ENCODE measurements at places on chromosomes 13 and 19.

DNA sequence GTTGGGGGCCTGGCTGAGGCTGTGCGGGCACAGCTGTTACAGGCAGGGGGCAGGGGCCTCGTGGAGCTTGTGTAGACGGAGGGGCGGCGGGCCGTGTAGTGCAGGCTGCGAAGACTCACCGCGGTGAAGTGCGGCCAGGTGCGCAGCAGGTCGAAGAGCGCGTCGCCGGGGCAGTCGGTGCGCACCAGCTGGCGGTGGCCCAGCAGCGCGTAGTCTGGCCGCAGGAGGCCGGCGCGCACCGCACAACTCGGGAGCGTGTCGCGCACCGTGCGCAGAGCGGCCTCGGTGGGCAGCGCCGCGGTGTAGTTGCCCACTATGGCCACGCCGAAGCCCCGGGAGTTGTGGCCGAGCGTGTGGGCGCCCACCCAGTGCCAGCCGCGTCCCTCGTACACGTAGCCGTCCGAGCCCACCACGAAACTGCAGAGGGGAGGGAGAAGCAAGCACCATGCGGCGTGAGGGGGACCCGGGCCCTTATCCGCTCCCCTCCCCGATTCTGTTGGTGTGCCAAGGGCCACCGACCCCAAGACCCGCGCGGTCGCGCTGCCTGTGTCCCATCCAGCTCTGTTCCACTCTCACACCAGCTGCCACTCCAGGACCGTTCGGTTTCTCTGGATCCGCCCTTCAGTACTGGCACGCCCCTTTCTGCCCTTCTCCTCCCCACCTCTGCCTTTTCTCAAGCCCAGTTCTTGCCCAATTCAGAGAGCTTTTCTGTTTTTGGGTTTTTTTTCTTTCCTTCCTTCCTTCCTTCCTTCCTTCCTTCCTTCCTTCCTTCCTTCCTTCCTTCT is 5.4 kb upstream of the RASAL3 start:
- DNase-seq = no peak

GRCh38 chr13:81048026-81048461 is 707.1 kb upstream of the SPRY2 start:
- DNase-seq = no peak

GRCh38 chr19:51651216-51651846 is 4.7 kb upstream of the SIGLEC14 start:
- DNase-seq = no peak

- DNase-seq = no peak
Measured at GRCh38 chr19:46320559-46320958, 23.7 kb downstream of the HIF3A start.

DNA sequence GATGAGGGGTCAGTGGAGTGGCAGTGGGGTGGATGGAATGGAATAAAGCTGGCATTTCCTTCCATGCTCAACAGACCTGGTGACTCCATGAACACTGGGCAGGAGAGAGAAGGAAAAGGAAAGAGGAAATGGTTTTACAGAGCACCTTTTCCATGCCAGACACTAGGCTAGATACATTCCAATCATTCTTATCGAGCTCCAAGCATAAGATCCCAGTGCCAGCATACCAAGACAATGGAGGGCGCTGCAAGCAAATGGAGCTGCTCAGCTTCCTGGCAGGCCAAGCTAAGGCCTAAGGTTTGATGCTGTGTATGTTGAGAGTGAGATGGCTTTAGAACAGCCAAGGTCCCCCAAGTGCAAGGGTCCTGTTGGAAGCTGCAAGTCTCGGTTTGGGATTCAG is 113.2 kb downstream of the HSPH1 start:
- DNase-seq = no peak

GRCh38 chr13:48760626-48761025 is 106.9 kb downstream of the CYSLTR2 start:
- no peak for DNase-seq

GRCh38 chr13:45691667-45692066 is 10.5 kb upstream of the CBY2 start:
- no peak for DNase-seq

DNA sequence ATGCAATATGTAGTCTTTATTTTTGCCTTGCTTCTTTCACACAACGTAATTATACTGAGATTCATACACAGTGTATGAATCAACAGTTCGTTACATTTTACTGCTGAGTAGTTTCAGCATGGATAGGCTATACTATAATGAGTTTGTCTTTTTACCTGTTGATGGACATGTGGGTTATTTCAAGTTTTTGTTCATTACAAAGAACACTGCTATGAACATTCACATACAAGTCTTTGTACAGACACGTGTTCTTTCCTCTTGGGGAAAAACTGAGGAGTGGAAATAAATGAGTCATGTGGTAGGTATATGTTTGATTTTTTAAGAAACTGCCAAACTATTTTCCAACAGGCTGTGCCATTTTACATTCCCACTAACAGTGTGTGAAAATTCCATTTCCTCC is 35.1 kb downstream of the ENOX1 start:
- no peak for DNase-seq

- no peak for DNase-seq
Measured at GRCh38 chr13:99276706-99277105, 18.5 kb upstream of the GPR18 start.

DNA sequence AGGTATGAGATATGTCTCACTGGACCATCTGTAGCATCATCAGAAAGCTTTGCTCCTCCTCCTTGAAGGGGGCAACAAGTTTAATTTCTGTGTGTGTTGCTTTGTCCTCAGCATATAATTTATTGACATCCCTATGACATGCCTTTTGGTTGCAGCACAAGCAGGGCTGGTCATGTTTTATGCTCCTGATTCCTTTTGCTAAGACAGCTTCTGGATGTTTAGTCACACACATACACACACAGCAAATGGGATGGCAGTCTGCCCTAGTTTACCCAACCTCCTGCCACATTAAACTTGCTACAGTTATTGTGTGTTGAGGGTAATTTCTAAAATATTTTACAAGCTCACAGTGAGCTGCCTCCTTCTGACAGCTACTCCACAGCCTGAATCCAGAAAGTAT is 217.9 kb upstream of the RXFP2 start:
- no peak for DNase-seq

GRCh38 chr19:964761-965694 is 19.1 kb upstream of the WDR18 start:
- no peak for DNase-seq

DNA sequence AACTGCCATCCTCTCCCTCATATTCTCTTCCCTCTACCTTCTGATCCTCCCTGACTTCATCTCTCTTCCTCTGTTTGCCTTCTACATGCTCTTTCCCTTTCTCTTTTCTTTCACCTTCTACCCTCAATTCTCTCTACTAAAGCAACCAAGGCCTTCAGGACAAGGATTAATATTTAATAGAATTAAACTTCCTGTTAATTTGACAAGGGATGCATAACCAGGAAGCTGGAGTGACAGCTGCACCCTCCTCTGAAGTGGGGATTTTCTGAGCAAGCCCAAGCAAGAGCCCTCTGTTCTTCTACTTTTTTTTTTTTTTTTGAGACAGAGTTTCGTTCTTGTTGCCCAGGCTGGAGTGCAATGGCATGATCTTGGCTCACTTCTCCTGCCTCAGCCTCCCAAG is 63.4 kb upstream of the MED4 start:
- no peak for DNase-seq

GRCh38 chr19:53883231-53883661 is 1.2 kb downstream of the PRKCG start:
- DNase-seq = no peak

- DNase-seq = no peak
Measured at GRCh38 chr19:35062942-35063341, 21.4 kb downstream of the HPN start.

- DNase-seq = no peak
Measured at GRCh38 chr19:33845498-33845897, 48.8 kb downstream of the KCTD15 start.

DNA sequence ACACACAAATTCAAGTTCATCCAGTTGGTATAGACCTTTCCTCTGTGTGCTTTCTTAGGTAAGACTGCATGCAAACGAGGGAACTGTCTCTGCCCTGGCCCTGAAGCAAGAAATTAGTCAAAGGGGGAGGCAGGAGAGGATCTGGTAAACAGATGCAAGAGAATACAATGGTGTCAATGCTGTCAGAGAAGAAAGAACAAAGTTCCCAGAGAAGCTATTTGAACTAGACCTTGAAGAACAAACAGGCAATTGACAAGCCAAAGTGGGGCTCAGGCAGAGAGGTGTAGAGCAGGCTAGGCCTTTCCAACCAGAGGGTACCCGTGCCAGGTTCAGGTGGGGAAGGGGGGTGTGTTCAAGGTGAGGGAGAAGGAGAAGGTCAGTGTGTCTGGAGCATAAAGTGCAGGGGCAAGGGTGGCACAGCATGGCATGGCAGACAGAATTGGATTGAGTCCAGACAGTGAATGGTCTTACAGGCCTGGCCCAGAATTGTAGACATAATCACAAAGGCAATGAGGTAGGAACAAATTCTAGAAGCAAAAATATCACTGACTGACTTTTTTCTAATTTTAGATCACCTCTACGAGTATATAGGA is 95.0 kb upstream of the STARD13 start:
- DNase-seq = no peak

- no peak for DNase-seq
Measured at GRCh38 chr13:31174018-31174417, 12.3 kb upstream of the HSPH1 start.

DNA sequence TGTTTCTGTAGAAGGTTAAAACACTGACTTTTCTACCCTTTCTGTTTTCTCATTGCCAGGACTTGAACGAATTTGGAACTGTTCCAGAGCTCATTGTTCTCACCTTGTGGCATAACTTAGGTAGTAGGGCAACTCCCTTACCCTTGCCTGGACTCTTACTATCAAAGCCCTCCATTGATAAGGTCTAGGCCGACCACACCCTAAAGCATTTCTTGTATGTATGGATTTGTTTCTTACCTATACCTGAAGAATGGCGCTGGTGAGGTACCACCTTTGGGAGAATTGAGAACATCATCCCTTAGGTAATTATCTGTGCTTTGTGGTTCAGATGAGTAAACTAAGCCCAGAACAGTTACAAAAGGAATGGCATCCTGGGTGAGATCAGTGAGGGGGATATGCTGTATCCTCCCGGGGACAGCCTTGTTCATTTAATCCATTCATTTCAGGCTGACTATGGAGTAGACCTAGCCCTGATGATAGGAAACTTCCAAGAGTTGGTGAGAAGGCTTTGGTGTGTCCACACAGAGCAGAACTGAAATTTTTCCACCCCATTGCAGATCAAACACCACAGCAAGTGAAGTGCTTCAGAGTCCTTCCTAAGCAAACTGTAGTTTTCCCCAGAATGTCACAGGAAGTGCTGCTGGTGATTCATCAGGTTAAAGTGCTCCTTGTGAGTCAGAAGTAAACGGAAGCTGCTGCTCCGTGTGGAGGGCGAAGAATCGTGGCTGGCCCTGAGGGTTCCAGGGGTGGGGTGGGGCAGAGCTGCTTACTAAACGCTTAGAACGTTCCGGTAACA is 113.0 kb downstream of the TEX26 start:
- no peak for DNase-seq

DNA sequence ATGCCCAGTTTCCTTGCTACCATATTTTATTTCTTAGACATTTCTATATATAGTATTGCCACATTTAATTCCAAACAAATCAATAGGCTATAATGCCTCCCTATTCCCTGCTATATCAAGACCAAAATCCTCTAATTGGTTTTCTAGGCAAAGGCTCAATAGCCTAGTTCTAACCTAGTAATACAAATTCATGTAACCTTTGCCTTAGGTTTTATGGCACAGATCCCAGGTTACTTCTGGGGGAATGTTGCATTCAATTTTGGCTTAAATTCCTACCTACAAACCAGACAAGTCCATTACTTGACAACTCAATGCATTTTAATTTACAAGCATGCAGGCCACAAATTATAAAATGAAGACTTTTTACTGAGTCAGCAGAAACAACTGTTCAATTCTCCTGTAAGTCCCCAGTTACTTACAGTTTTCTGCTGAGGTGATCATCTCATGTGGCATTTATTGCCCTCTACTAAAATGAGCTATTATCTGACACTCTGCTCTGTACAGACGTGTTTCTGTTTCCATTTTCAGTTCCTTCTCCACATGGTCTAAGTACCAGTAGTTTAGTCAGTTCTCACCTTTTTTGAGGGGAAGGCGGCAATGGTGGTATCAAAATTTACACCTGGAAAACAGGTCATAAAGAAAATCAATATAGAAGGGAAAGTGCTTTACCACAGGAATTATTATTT is 11.7 kb downstream of the KCNRG start:
- DNase-seq = no peak

All from mesothelial cell of epicardium (in vitro differentiated cells).